ENCODE measurements at places on chromosomes 4 and X. TPM values are rescaled to one million over a fixed set of nuclear protein-coding genes. Genes with fewer than 3 reads are reported as not detected.
A peak's percentile ranks its signal among the peaks of the same experiment; 100 is the strongest.

The VCX3A gene
- polyA plus RNA-seq: 0.10 TPM

The MAGIX gene
- 0.32 TPM for polyA plus RNA-seq

The NDST3 gene
- 0.07 TPM for polyA plus RNA-seq

The LNX1 gene
- polyA plus RNA-seq: 1.0 TPM

The DOCK11 gene
- polyA plus RNA-seq: 3.6 TPM

The CSAG2 gene
- not detected for polyA plus RNA-seq

DNA sequence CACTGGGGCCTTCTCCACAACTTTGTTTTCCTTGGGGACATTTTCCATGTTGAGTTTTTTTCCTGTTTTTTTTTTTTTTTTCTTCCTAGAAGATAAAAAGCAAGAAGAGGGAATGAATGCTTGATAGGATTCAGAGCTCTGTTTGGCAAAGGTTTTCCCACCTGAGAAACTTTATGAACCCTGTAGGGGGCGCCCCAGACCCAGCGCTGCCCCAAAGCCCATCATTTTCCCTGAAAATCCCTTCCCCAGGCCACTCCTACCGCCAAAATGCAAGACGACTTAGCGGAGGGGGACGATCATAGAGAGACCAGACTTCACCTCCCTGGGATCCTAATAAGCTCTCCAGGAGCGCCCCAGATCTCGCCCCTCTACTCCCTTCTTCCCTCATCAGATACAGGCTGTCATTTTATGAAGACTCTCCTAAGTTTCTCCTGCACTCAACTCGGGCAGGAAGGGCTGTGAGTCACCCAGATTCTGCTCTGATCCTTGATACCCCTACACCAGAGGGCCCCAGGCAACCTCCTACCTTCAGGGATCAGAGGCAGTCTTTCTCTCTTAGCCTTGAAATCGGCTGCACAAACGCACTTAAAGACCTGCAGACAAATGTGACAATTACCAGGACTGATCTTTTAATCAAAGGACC lies 1.4 kb downstream of the BEX5 start:
- no peak for DNase-seq
- H3K27ac ChIP-seq: no peak overlapping the region
- no peaks in the 10 kb centered on the region for H3K4me1 ChIP-seq
- H3K36me3 ChIP-seq: no peaks in the 10 kb centered on the region
- H3K27me3 ChIP-seq: no peaks in the 10 kb centered on the region
- no peak overlapping the region for H3K4me3 ChIP-seq

DNA sequence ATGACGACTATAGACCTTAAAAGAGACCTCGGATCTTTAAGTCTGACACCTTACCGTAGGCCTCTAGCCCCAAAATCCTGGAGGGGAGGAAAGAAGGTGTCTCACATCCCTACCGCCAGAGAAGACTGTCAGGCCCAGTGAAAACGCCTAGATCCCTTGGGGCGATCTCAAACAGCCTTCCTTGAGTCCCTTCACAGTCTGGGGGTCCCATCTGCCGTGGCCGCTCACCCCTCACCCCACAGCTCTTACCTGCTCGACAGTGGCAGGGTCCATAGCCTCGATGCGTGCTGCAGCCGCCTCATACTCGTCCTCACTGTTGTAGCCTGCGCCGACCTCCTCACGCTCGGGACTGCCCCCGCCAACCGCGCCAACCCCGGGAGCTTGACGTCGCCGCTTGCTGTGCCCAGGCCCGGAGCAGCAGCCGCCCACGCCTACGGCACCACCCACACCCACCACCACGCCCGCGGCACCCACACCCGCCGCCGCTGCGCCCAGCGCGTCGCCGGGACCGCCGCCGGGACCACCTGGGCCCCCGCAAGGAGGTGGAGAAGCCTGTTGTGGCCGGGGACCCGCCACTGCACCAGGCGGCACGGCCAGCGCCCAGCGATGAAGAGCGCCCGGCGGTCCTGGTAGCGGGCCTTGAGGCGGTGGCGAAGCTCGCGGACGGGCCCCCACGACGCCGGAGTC lies 536 bp downstream of the OTUD5 start:
- H3K27me3 ChIP-seq: no peaks in the 10 kb centered on the region
- H3K4me1 ChIP-seq: no peaks in the 10 kb centered on the region
- no peaks in the 10 kb centered on the region for H3K36me3 ChIP-seq
- peak overlapping the region; percentile 90 for H3K27ac ChIP-seq

DNA sequence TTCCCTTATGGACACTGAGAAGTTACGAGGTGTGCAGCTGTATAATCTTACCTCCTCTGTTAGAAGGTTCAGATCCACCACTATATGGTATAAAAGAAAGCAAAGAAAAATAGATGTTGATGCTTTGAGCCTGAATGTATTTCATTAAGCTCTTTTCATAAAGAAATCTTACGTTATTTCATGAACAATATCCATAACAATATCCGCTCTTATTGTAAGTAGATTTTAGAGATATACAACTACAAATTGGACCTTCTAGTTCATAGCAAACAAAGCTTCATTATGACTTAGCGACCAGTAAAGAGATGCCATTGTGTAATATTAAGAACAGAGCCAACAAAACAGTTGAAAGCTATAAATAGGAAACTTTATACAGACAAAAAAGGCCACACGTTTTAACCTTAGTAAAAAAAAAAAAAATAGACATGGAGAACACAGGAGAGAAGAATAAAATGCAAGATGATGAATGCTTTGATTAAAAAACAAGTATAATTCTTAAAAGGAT lies 203.6 kb downstream of the PDGFC start:
- DNase-seq: no peak
- H3K27me3 ChIP-seq: no peaks in the 10 kb centered on the region
- H3K27ac ChIP-seq: no peak overlapping the region

GRCh38 chr4:13988353-13989305 lies 361.1 kb upstream of the BOD1L1 start:
- H3K4me1 ChIP-seq: no peaks in the 10 kb centered on the region
- no peaks in the 10 kb centered on the region for H3K36me3 ChIP-seq
- H3K27me3 ChIP-seq: no peaks in the 10 kb centered on the region
- DNase-seq: peak; percentile 20
- no peak overlapping the region for H3K27ac ChIP-seq

DNA sequence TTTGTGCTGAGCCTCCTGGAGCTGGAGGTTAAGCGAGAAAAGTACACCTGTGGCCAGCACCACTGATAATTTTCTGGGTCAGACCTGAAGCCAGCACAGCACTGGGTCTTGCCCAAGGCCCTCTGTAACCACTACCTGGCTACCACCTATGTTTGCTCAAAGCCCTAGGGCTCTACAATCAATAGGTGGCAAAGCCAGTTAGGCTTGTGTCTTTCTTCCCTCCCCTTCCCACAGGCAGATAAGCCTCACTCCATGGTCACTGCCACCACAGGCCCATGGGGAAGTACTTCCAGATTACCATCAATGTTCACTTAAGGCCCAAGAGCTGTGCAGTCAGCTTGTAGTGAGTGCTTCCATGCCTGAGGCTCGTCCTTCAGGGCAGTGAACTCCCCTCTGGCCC lies 35.2 kb upstream of the ARMCX4 start:
- H3K4me1 ChIP-seq: no peaks in the 10 kb centered on the region
- H3K4me3 ChIP-seq: no peak overlapping the region
- H3K27ac ChIP-seq: no peak overlapping the region
- H3K36me3 ChIP-seq: no peaks in the 10 kb centered on the region

- no peaks in the 10 kb centered on the region for H3K36me3 ChIP-seq
- no peaks in the 10 kb centered on the region for H3K27me3 ChIP-seq
- no peak for DNase-seq
- no peak overlapping the region for H3K27ac ChIP-seq
- no peaks in the 10 kb centered on the region for H3K4me1 ChIP-seq
- H3K4me3 ChIP-seq: no peak overlapping the region
Measured at GRCh38 chrX:50497114-50497513, 26.5 kb upstream of the DGKK start.

DNA sequence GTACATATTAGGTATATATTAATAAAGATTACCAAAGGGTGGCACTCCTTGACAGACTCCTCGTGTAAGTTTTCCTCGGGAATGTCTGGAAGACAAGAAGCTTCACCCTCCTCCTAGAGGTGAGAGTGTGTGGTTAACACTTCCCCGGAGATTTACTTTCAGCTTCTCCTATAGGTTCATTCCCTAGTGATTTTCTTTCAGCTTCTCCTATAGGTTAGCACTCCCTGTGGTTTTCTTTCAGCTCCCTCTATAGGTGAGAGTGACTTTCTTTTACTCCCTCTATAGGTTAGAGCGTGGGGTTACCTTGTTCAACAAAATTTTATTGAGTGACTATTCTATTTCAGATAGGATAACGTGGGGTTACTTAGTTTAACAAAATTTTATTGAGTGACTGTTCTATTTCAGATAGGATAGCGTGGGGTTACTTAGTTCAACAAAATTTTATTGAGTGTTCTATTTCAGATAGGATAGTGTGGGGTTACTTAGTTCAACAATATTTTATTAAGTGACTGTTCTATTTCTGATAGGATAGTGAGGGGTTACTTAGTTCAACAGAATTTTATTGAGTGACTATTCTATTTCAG lies 106.0 kb upstream of the PLAC1 start:
- H3K4me3 ChIP-seq: no peak overlapping the region
- H3K4me1 ChIP-seq: no peaks in the 10 kb centered on the region
- no peak overlapping the region for H3K27ac ChIP-seq

- no peak overlapping the region for H3K27ac ChIP-seq
- H3K27me3 ChIP-seq: no peaks in the 10 kb centered on the region
- no peak for DNase-seq
- no peaks in the 10 kb centered on the region for H3K4me1 ChIP-seq
- no peak overlapping the region for H3K4me3 ChIP-seq
Measured at GRCh38 chrX:135112096-135112729, 8.1 kb downstream of the ETDB start.

DNA sequence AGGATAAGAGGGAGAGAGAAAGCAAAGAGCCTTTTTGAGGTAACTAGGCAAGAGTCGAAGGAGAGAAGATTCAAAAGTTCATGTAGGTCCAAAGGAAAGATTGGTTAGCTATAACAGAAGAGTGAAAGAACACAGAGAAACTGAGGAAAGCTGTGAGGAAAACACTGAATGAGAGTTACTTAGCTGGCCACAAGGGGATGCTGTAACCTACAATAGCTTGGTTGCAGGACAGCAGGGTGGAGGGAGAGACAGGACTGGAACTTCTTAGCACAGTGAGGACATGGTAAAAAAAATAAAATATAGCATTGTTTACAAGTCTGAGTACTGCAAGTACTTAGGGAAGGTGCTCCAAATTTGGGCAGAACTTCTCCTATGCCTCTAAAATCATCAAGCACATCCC lies 48.3 kb downstream of the RAI2 start:
- DNase-seq: no peak
- H3K4me3 ChIP-seq: no peak overlapping the region
- H3K36me3 ChIP-seq: no peaks in the 10 kb centered on the region
- H3K27ac ChIP-seq: no peak overlapping the region
- peaks cover 5% of the 10 kb centered on the region for H3K4me1 ChIP-seq

GRCh38 chr4:90220459-90220858 lies 93.3 kb downstream of the CCSER1 start:
- H3K4me3 ChIP-seq: no peak overlapping the region
- no peak for DNase-seq
- no peaks in the 10 kb centered on the region for H3K4me1 ChIP-seq
- H3K27me3 ChIP-seq: no peaks in the 10 kb centered on the region

GRCh38 chr4:14478504-14478903 lies 523.8 kb upstream of the CPEB2 start:
- no peak overlapping the region for H3K4me3 ChIP-seq
- DNase-seq: no peak
- no peaks in the 10 kb centered on the region for H3K27me3 ChIP-seq
- no peaks in the 10 kb centered on the region for H3K36me3 ChIP-seq
- H3K27ac ChIP-seq: no peak overlapping the region

DNA sequence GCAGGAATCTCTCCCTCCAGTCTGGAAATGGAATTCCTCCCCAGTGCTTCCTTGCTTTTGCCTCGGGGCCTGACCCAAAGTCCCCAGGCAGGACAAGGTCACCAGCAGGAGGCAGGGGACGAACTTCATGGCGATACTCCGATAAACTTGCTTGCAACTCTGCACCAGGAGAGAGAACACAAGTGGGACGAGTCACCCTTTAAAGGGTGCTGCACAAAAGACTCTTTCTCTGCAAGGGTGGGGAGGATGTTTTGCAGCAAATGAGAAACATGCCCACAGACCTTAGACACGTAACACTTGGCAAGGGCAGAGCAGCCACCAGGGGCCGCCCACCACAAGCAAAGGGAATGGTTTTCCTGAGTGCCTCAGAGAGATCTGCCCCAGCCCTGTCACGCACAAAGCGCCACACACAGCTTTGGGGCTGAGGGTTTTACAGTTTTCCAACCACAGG lies at the start of gene FGFBP2:
Gene FGFBP2 (minus strand): TSS at position 175 of the 451 bp plus-strand sequence. CDS start 46 bp downstream, at position 129.
- H3K4me3 ChIP-seq: no peak within 1 kb of the TSS
- H3K36me3 ChIP-seq: no peaks in the 10 kb centered on the region
- H3K4me1 ChIP-seq: no peaks in the 10 kb centered on the region
- no peak within 1 kb of the TSS for H3K27ac ChIP-seq
- no peak for DNase-seq

DNA sequence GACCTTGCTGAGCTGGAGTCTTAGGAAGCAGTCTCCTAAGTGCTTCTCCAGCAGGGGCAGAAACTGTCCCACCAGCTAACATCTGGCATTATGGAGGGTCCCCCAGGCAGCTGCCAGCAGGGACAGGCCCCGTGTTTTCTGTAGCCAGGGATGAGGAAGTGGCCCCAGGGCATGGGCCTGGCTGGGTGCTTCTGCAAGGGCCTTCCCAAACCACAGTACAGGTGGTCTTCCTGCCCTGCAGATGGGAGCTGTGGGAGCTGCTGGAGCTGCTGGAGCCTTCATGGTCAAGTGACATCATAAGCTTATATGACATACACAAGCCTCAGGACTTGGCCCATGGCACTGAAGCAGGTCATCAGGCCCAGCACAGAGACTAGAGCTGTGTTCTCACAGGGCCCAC lies 5.0 kb upstream of the MSANTD1 start:
- H3K27ac ChIP-seq: no peak overlapping the region
- DNase-seq: no peak
- H3K27me3 ChIP-seq: no peaks in the 10 kb centered on the region
- peaks cover 14% of the 10 kb centered on the region for H3K4me1 ChIP-seq
- no peak overlapping the region for H3K4me3 ChIP-seq

Data from ovary (tissue), 10 donors.